ENCODE measurements at places on chromosomes 5 and 9.

DNA sequence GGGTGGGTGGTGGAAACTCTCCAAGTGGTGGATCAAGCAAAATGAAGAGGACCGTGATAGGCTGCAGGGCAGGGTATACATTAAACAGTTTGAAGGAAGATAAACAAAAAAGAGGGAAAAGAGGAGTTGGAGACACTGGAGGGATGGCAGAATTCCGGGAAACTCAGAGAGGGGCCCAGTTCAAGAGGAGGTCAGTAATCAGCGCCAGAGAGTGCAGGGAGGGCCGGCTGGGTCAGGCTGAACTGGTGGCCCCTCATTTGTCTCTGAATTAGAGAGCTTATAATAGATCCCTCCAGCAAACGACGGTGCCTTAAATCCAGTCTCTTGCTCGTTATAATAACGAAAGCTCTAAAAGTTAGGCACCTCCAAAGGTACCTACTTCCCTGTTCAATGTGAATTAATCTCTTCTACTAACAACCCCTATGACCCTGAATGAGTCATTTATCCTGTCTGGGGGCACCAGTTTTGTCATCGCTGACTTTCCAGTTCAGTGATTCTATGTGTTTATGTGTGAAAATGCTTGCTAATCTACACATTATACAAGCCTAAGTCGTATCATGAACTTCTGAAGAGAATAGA is 2.4 kb upstream of the ZSWIM6 start:
- no peak for DNase-seq

- DNase-seq, result no peak
Observed at GRCh38 chr5:139276426-139276825, 17.1 kb upstream of the MATR3 start.

- no peak for DNase-seq
Observed at GRCh38 chr9:22809371-22809770, 362.7 kb downstream of the DMRTA1 start.

DNA sequence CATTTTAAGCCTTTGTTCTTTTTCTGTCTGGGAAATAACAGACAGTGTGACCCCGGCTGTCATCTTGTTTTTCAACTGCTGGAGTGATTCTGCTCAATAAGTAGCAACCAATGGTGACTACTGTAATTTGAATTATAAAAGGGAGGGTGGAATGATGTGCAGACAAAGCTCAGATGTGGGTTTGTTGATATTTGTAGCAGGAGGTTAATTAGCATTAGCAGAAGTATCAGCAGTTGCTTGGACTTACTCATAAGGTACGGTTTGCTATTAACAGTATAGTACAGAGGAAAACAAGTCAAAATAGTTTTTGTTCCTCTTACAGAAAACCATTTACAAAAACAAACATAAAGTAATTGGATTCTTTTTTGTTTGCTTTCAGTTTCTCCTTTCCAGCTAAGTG is 140.4 kb downstream of the TUSC1 start:
- no peak for DNase-seq

GRCh38 chr5:172144291-172144815 is 43.7 kb downstream of the STK10 start:
- no peak for DNase-seq

DNA sequence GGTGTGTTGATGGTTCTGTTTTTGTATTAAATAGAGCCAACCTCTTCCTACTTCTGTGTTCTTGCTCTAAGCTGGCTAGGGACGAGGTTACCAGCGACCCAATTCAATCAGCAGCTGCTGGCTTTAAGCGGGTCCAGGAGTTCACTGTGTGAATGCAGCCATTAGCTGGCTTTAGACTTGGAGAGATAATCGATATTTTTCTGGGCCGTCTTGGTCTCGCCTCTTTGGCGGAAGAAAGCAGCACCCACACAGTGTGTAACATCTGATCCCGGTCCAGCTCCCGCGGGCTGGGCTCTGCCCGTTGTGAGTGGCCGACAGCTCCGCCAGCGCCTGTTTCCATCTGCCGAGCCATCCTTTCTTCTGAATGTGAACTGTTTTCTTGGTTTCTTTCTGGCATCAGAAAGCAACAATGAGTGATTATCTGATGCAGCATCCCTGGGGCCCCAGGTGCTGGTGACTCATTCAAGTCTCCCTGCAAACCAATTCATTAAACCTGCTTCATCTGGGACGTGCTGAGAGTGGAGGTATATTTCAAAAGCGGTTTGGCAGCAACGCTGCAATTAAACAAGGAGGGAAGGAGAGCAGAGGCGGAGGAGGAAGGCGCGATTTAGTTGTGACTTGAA is 90.8 kb upstream of the IRX4 start:
- DNase-seq, result no peak

DNA sequence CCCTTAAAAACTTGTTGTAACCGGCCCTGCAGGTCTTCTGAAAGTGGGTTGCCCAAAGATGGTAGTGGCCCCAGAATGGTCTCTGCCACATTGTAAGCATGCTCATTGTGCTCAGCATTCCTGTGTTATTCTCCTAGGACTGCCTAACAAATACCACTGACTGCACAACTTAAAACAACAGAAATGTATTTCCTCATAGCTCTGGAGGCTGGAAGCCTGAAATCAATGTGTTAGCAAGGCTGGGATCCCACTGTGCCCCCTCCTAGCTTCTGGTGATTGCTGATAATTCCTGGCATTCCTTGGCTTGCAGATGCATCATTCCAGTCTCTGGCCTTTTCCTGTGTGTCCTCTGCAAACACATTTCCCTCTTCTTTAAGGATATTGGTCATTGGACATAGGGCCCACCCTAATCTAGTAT is 3.4 kb upstream of the GCNT4 start:
- DNase-seq, result peak; percentile 63

DNA sequence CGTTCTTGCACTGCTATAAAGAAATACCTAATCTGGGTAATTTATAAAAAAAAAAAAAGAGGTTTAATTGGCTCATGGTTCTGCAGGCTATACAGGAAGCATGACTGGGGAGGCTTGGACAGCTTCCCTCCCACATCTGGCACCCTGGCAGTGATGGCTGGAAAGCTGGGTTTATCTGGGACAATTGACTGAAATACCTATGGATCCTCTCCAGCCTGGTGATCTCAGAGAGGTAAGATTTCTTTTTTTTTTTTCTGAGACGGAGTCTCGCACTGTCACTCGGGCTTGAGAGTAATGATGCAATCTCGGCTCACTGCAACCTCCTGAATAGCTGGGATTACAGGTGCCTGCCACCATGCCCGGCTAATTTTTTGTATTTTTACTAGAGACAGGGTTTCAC is 22.7 kb upstream of the UGCG start:
- DNase-seq, result no peak

- DNase-seq, result no peak
Observed at GRCh38 chr9:112853882-112854585, 36.6 kb downstream of the SLC46A2 start.

DNA sequence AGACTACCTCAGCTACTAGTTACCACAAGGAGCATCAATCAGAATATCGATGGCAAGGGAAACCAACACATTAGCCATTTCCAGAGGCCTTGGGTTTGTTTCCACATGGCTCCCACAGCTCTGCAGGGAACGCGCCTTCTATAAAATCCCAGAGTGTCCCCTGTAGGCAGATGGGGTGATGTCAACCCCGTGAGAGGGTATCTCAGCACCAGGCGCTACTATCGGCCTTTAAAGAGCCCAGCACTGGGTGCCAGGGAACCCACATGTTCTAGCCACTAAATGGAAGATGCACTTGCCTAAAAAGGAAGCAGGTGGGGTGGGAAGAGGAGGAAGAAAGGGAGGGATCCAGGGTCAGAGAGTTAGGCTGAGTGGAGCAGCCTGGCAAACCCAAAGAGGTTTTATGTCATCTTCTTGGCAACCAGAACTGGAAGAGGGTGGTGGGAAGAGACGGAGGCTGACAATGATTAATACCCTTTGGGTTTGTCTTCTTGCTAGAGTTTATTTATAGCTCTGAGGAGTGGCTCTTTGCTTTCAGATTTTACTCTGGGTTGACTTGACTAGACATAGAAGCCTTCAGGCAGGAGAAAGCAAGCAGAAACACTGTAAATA is 19.9 kb downstream of the MACROH2A1 start:
- peak; percentile 28 for DNase-seq

DNA sequence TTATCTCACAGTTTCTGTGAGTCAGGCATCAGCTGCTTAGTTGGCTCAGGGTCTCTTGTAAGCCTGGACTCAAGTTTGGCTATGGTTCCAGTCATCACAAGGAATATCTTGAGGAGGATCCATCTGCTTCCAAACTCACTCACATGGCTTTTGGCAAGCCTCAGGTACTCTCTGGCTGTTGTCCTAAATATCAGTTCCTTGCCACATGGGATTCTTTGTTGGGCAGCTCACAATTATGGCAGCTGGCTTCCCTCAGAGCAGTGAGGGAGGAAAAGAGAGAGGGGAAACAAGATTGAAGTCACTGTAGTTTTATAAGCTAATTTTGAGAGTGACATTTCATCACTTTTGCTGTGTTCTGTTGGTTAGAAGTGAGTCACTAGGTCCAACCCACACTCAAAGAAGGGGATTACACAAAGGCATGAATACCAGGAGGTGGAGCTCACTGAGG is 144.5 kb downstream of the GCNT1 start:
- no peak for DNase-seq

DNA sequence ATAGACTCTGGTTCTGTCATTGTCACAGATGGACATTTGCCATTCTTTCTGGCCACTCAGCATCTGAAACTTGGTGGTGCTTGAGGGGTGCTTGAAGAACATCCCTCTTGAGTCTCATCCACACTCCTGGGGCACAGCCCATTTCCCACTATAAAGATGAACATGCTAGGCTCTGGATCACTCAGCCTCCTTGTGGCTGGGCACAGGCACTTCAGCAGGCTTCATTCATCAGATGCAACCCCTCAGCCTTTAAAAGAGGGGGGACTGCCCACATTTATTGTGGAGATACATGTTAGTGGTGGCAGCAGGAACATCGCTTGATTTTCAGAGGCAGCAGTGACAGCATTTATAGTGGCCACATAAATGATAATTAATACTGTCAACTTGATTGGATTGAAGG is 124.7 kb upstream of the NIPBL start:
- DNase-seq, result no peak

- peak; percentile 61 for DNase-seq
Observed at GRCh38 chr5:35938568-35939227, at the start of gene CAPSL. TSS of gene CAPSL (minus strand) at chr5:35938622. CDS start at chr5:35921120, 17,502 bp downstream.

GRCh38 chr5:139763930-139764791 is 31.4 kb upstream of the PSD2 start:
- DNase-seq, result peak; percentile 23

DNA sequence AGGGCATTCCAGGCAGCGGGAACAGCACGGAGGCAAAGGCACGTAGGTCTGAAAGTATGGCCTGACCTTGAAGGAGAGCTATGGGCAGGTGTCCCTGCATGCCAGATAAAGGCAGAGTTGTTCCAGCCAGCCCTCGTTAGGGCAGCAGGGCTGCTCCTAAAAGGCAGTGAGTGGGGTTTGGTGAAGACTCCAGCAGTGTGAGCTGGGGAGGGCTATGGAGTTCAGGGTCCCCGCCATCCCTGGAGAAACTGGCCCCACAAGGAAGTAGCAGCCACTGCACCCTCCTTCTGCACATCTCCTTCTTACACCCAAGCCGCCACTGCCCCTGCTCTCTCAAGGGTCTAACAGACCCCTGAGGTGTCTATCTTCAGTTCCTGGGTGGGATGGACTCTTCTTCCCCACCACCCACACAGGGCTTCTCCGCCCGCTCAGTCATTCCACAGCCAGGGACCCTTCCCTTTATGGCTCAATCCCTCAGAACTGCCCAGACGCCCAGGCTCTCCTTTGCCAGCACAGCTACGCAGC is 1.4 kb downstream of the AKNA start:
- no peak for DNase-seq

- DNase-seq, result no peak
Observed at GRCh38 chr5:137147346-137147745, 351.8 kb downstream of the SPOCK1 start.

DNA sequence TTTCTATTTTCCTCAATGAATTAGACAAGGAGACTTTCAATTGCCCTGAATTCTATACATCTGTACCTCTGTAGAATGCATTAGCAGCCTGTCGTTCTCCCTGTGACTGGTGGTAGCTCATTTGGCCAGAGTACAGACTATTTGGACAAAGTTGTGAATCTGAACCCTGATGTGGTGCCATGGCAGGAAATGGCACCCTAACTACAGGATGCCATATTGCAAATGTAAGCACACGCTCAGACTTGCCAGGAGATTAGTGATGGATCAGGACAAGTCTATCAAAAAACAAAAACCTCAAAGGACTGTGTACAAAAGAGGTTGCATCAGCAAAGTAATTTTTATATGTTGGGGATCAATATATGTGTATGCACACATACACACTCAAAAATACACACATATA is 58.3 kb downstream of the SVEP1 start:
- no peak for DNase-seq

DNA sequence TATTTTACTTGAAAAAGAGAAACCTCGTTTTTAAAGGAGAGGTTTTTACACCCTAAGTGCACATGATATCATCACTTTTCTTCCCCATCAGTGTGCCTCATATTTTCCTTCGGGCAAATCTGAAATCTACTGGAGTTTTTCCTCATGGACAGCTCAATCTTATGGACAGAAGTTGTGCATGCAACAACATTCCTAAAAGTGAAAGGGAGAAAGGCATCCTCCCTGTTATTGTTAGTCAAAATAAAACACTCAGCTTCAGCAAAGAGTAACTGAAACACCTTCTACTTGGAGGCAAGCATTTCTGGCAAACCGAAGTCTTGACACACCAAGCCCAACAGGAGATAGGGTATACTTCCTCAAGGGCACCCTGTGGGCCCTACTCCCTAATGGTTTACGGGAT is 217.9 kb downstream of the BNC2 start:
- no peak for DNase-seq

DNA sequence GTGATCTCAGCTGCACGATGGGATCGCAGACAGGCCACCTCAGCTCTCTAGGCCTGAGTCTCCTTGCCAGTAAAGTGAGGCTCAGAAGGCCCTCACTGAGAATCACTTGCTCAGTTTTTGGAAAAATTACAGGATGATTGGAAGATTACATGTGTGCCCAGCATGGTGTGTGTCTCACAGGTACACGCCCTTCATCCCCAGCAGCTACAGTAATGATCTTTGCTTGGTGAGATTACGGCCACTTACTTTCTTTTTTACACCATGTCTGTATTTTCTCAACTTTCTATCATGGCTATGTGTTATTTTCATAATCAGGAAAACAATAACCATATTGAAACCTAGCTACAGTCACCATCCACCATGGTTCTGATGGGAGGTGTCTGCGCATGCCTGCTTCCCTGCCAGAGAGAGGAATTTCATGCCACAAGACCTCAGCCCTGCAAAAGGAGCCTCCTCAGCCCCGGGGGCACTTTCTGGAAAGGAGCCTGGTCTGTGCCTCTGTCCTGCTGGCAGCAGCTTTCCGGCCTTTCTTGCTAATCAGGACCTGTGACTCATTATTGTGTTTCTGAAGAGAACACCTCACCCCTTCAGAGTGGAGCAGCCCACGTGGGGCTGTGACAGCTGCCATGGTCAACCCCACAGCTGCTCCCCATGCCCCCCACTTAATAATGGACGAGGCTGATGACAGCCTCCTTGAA is 64.2 kb upstream of the OLFM1 start:
- DNase-seq, result no peak

GRCh38 chr9:21569721-21570120 is 87.6 kb upstream of the IFNE start:
- DNase-seq, result no peak

- DNase-seq, result peak; percentile 92
Observed at GRCh38 chr5:399296-400281, 43.4 kb upstream of the EXOC3 start.

- DNase-seq, result no peak
Observed at GRCh38 chr9:75852746-75853145, 37.7 kb upstream of the PCSK5 start.

GRCh38 chr9:17571825-17572224 is 7.0 kb upstream of the SH3GL2 start:
- DNase-seq, result no peak

Data from astrocyte of the spinal cord (primary cell).